ENCODE measurements at places on chromosomes 13 and 19.

- no peak for DNase-seq
Observed at GRCh38 chr13:68988176-68988575, 1119.5 kb upstream of the ATXN8OS start.

DNA sequence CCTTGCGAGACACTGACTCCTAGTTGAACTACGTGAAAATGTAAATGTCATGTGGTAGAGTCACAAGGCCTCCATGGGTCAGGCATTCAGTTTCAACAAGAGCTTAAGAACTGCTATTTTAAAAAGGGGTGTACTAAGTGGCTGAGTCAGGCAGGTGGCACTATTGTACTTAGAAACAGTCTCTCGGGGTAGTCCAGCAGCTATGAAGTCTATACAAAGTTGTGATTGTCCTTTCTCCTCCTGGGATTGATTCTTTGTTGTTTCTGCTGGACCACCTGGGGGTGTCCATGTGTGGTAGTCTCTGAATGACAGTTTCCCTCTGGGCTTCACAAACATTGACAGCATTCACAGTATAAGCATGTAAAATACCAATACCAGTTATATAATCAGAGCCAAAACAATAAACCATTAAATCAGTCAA lies 33.0 kb downstream of the UGGT2 start:
- DNase-seq = peak; percentile 28

DNA sequence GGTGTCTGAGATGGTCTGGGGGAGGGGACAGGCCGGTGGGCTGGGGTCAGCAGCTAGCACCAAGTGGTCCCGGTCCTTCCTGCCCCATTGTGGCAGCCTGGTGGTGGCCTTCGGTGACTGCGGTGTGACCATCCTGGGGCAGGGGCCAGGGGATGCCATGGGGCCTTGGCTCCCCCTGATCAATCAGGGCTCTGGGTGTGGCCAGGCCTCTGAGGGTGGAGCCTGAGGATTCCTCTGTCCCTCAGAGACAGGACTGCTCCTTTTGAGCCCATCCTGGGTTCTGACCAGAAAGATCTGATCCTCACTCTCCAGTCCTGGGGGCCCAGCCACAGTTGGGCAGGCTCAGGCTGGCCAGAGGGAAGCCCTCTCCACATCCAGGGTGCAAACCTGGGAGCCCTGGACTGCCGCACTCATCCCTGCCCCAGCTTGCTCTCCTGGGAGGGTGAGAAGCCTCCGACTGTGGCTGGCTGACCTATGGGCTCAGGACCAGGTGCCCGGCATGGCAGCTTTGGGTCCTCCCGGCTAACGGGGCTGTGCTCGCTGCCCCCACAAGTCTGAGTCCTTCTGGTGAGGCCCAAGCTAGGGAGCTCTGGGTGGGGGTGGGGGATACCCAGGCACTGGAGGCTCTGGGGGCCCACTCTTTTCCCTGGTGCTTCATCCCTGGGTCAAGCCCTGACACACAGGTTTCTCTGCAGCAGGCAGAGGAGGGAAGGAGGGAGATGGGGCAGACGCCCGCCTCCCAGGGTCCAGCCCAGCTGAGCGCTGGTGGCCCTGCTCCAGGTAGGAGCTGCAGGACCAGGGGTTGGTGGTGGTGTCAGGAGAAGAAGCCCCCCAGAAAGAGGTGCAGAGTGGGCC lies 59.5 kb downstream of the IER2 start:
- DNase-seq = no peak

- DNase-seq = no peak
Observed at GRCh38 chr13:66077132-66077689, 1152.9 kb downstream of the PCDH9 start.

GRCh38 chr19:16076958-16077611 lies 790 bp downstream of the TPM4 start:
- no peak for DNase-seq

- DNase-seq = peak; percentile 38
Observed at GRCh38 chr19:10228920-10229319, 2.2 kb downstream of the S1PR2 start.

- no peak for DNase-seq
Observed at GRCh38 chr13:20118268-20119140, 42.3 kb downstream of the GJA3 start.

GRCh38 chr13:112443191-112443994 lies 67.2 kb downstream of the SPACA7 start:
- DNase-seq = no peak

- DNase-seq = peak; percentile 15
Observed at GRCh38 chr13:46962281-46962941, 65.6 kb upstream of the HTR2A start.

DNA sequence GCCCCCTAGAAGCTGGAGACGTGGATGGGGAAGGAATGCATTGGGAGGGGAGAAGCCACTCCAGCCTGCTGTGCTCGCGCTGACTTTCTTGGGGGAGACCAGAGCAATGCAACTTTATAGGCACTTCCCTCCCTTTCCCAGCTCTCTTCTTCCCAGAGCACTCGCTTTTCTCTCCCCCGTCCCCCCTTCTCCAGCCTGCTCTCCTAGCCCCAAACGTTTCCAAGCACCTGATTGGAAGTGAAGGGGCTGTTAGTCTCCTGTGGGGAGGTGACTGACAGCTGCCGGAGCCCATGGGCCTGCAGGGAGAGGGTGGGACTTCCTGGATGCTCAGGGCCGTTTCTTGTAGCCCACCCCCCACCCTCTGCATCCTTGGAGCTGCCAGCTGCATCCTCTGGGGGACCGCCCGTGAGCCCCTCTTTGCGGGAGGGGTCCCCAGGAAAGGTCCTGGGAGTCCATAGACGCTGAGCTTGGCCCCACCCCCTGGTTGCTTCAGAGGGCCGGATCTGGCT lies 2.5 kb downstream of the HDGFL2 start:
- no peak for DNase-seq

DNA sequence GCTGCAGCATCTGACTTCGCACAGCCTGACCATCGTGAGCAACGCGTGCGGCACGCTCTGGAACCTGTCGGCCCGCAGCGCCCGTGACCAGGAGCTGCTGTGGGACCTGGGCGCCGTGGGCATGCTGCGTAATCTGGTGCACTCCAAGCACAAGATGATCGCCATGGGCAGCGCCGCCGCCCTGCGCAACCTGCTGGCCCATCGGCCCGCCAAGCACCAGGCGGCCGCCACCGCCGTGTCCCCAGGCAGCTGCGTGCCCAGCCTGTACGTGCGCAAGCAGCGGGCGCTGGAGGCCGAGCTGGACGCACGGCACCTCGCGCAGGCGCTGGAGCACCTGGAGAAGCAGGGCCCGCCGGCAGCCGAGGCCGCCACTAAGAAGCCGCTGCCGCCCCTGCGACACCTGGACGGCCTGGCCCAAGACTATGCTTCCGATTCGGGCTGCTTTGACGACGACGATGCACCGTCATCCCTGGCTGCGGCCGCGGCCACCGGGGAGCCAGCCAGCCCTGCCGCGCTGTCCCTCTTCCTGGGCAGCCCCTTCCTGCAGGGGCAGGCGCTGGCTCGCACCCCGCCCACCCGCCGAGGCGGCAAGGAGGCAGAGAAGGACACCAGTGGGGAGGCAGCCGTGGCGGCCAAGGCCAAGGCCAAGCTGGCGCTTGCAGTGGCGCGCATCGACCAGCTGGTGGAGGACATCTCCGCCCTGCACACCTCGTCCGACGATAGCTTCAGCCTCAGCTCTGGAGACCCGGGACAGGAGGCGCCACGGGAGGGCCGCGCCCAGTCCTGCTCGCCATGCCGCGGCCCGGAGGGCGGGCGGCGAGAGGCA lies 13.6 kb downstream of the C19orf25 start:
- no peak for DNase-seq

- DNase-seq = no peak
Observed at GRCh38 chr13:45398877-45399276, 19.3 kb downstream of the SLC25A30 start.

- no peak for DNase-seq
Observed at GRCh38 chr13:26280295-26280694, 26.4 kb downstream of the CDK8 start.

DNA sequence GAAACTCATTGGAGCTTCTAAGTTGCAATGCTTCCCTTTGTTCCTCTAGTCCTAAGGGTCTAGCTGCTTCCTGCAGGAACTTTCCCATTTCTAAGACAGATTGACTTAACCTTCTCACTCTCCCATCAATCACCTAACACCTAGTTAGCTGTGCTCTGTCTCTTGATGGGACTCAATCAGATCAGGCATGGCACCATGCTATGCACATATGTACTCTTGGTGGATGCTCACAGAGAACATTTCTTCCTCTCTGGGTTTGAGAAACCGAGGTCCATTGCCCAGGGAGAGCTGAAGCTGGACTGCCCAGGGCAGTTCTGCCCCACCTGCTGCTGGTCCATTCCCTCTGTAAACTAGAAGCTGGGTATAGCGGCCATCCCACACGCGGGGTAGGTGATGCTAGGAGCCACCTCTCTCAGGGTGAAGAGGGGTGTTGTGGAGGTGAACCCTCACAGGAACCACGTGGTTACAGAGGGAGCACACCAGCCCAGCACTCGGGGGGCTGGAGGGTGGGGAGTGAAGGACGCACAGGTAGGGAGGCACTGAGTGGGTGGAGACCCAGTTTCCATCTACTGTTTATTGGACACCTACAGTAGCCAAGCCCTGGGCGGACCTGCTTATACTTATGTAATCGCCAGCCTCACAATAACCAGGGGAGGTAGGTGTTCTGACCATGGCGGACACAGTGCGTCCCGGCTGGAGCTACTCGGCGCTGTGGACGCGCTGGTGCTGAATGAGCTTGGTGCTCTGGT lies 3.1 kb upstream of the UBE2M start:
- DNase-seq = no peak

GRCh38 chr13:45021250-45021649 lies 31.9 kb downstream of the GPALPP1 start:
- no peak for DNase-seq
